ENCODE measurements at places on chromosomes 6 and 20.

DNA sequence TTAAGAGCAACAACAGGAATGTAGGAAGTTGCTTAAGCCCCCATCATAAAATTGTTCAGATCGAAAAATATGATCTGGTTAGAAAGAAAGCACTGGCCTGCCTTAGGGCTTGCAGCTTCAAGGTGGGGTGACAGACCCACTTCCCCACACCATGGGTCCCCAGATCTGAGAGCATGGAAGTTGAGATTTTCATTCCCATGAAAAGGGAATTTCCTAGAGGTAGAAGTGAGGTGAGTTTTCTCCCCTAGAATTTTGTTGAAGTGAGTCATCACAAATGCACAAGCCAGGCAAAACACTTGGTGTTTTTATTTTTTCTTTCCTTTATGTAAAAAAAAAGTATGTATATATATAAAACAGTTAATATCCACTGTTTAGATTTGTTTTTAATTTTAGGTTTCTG lies 213.6 kb upstream of the SUPT3H start:
- DNase-seq, result no peak

DNA sequence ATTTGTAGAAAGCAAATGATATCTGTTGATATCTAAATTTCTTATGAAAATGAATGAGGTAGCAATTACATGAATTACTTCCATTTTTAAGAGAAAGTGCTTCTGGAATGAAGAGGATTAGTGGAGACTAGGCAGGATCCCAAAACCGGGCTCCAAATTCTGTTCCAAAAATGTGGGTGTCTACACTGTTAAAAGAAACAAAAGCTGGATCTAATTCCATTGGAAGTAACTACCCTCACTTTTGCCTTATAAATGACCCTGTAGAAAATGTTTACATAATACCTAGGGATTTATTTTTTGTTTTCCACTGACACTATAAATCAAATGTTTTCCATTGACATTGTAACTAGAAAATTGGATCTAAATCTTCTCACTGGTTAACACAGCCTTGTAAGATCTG lies 454.9 kb upstream of the JARID2 start:
- no peak for DNase-seq

DNA sequence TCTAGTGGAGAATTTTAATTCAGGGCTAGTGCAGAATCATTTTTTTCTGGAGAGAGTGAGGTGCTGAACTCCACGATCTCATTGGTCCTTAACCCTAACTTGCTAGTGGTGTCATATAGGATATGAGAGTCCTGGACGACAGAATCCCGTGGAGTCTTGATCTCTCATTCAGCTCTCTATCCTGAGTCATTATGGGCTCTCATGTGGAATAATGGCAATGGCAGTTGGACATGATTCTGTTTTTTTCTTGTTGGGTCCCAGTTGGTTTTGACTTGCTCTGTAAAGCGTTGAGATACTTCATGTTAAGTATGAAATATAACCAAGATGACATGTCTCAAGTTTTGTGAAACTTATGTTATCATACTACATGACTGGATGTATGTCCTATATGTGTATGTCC lies 6.3 kb upstream of the RNF144B start:
- no peak for DNase-seq

DNA sequence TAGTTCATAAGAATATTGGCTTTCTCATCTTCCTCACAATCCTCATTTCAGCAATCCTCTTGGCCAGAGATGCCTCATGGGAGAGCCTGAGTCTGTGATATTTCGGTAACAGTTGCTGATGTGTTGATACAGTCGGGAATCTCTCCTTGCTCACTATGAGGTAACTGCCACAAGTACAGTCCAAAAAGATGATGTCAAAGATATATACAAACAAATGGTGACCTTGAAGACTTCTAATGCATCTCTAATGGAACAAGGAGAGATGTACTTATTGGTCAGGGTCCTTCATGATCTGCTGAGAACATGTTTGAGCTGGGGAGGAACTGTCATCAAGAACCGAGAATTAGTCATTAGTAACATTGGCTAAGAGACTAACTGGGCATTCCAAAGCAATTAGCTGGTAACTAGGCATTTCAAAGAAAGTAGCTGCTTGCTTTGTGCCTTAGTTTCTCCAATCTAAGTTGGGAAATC lies 56.1 kb downstream of the FILIP1 start:
- DNase-seq, result no peak

DNA sequence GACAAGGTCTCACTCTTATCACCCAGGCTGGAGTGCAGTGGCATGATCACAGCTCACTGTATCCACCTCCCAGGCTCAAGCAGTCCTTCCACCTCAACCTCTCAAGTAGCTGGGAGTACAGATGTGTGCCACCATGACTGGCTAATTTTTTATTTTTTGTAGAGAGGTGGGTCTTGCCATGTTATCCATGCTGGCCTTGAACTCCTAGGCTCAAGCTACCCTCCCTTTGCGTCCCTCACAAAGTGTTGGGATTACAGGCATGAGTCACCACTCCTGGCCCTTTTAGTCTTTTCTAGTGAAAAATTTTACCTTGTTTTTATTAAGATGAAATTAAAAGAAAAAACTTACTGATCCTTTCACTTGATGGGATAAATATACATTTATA lies 17.2 kb downstream of the CDC5L start:
- no peak for DNase-seq
